Activated CD8-positive, alpha-beta memory T cell treated with anti-CD3 and anti-CD28 coated beads for 1 hour (primary cell): ENCODE measurements at places on chromosomes 16 and 17.

DNA sequence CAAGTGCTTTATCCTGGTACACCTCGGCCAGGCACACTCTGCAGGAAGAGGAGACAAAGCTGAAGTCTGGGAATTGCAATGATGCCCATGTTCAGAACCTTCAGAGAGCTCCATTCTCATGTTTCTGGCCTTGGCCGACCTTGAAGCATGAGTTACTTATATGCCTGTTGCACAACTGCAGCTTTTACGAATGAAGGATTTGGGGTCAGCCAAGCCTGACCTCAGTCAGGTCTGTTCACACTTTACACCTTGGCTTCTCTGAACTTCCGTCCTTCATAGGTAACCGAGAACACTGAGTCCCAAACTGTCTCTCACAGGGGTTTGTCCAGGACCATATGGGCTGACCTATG lies 66.7 kb downstream of the GTF3C1 start:
- DNase-seq = no peak

GRCh38 chr16:59039066-59039720 lies 305.1 kb upstream of the GOT2 start:
- DNase-seq = no peak

- no peak for DNase-seq
Observed at GRCh38 chr17:57132663-57133062, 47.6 kb downstream of the AKAP1 start.

DNA sequence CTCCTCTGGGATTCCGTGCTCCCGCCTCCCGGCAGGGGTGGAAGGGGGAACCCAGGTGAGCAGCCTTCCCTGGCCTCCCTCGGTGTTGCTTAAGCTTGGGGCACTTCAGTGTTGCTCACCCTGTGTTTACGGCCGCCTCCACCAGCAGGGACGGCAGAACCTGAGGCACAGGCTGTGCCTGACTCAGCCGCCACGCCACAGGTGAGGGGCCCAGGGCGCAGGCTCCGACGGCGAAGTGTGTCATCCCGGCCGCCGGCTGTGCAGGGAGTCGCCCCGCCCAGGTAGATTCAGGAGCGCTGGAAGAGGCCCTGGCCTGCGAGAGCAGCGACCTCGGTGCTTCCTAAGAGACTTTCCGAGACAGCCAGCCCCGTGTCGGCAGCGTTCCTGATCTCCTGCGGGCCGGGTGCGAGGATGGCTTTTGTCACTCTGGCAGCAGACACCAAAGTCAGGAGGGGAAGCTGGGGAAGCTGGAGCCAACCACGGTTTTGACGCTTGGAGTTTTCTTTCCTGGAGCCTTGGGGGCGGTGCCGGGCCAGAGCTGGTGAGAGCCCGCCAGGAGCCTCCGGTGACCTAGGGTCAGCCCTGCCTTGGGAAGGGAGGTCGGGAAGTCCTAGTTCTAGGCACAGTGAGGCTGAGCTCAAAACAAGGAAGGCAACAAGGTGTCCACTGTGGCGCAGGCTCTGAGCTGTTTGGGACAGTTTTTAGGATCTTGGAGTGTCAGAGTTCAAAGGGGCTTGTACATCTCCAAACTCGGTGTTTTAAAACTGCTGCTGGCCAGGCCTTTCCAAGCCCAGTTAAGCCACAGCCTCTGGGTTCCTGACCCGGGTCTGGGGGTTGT lies 2.1 kb downstream of the GSE1 start:
- peak; percentile 51 for DNase-seq

DNA sequence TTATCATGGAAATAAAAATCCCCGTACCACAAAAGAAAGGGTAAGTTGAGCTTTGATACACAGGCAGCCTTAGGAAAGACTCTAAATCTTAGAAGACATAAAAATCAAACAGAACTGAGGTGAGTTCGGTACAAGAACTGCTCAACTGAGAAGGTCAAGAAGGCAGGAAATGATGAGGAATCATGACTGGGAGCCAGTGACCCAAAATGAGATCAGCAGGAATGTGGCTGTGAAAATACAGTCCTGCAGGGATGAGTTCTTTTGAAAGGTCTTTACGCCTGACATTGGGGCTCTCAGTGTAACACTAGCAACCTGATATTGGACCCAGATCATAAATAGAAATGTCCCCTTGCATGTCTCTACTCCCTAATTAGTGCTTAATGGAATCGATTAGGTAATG lies 56.3 kb upstream of the CDH11 start:
- no peak for DNase-seq

DNA sequence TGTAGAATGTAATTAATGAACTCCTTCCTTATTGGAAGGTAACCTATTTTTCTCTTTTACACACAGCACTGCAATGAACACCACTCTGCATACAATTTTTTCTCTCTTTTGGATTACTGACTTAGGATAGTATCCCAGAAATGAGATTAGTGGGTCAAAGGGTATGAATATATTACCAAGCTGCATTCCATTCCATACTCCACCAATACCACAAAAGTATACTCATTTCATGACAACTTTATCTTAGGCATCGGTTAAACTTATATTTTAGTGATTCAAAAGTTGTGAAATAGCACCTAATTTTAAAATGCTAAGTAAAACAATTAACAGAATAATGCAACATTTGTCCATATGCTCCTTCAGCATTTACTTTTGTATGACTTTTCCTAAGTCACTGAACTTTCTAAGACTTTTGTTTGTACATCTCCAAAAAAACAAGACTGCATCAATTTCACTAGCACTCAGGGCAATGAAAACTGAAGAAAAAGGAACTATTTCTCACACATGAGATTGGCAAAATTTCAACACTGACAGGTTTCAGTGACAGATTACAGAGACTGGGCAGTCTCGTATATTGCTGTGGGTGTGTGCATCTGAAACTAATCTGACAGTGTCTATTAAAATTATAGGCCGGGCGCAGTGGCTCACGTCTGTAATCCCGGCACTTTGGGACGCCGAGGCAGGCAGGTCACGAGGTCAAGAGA lies 32.1 kb downstream of the HELZ start:
- DNase-seq = no peak
